ENCODE measurements at places on chromosomes 6 and 20.

GRCh38 chr20:8536262-8536618 is 404.2 kb downstream of the PLCB1 start:
- DNase-seq, result no peak

- DNase-seq, result no peak
Measured at GRCh38 chr6:128464790-128465189, 55.6 kb downstream of the PTPRK start.

GRCh38 chr20:50717974-50718761 is 13.2 kb upstream of the PARD6B start:
- no peak for DNase-seq

DNA sequence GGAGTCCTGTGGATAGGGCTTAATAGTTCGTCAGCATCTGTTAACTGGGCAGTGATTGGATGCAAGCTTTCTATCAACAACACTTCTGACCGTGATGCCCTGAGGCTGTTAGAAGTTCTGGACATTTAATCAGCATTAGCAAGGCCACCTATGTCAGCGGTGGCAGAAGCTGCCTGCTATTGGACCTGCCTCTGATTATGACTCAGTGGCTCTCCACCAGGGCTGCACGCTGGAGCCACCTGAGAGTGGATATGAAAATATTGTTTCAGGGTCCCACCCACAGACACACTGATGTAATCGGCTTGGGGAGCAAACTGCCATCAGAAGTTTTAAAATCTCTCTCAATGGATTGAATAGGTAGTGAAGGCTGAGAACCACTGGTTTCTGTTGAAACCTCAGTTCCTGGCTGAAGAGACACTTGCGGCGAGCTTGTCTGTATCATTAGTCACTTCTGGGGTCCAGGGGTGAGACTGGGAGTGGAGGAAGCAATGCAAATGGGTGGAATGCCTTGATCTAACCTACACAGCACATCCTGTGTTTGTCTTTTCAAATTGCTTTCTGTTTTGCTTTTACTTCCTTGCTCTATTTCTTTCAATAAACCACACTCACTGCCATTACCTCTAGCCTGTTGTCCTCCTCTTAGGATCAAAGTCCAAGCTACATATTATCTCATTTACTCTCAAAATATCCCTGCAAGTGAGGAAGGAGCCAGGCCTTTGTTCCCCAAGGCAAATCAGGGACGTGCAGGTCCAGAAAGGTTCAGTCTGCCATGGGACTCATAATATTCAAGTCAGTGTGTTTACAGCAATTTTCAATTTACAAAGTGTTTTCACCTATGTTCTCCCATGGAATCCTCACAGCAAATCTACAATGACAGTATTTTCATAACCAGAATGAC is 4.2 kb downstream of the CLIC5 start:
- DNase-seq, result no peak

- no peak for DNase-seq
Measured at GRCh38 chr20:38520261-38520660, 47.6 kb downstream of the RALGAPB start.

DNA sequence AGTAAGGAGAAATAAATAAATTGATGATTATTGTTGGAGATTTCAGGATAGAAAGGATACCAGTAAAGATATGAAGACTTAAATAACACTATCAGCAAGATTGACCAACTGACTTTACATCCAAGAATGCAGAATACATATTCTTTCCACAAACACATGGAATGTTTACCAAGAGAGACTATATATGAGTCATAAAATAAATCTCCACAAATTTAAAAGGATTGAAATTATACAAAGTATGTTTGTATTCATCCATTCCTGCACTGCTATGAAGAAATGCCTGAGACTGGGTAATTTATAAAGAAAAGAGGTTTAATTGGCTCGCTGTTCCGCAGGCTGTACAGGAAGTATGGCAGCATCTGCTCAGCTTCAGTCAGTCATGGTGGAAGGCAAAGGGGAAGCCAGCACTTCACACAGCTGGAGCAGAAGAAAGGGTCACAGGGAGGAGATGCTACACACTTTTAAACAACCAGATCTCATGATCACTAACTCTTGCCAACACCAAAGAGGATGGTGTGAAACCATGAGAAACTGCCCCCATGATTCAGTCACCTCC is 56.7 kb upstream of the TNFRSF21 start:
- DNase-seq, result no peak

GRCh38 chr6:167855825-167856425 is 29.2 kb downstream of the AFDN start:
- DNase-seq, result no peak

Measured in HL-60 (cell line).